Colonic mucosa (tissue), 4 donors: ENCODE measurements at places on chromosomes 6 and 20. TPM values are rescaled to one million over a fixed set of nuclear protein-coding genes. Genes with fewer than 3 reads are reported as not detected.

CALHM5 gene
- total RNA-seq, result 0.37 TPM

DNA sequence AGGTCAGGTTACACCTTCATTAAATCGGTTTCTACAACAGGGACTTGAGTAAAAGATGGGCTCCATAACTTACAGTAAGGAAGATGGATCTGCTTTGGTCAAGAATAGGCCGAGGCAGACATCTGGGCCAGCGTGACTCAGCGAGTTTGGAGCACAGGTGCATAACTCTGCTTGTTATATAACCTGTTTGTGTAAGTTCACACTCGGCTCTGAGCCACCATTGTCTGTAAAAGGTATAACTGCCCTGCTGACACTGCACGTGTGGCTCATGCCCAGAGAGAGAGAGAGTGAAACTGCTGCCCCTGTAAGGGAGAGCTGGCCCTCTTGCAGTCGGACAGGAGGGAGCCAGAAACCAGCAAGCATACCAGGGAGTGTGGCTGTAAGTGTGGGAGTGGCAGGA lies 737.9 kb upstream of the SLC35B3 start:
- DNase-seq, result no peak
- H3K4me1 ChIP-seq, result no peaks in the 10 kb centered on the region
- no peaks in the 10 kb centered on the region for H3K27me3 ChIP-seq
- H3K4me3 ChIP-seq, result no peak overlapping the region

DNA sequence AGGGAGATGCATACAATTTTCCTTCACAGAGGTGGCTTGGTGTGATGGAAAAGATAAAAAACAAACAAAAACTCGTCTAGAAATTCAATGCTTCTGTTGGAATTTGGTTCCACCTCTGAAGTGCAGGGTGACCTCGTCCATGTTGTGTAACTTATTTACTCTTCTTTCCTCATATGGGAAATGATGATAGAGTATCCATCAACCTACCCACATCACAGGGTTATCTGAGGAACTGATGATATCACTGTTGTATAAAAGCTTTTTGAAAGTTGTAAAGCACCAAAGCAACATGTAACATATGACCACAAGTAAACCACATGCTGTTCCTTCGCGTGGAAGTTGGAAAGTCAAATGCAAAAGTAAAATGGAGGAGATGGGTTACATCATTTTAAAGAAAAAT lies 212.0 kb upstream of the SGK1 start:
- H3K27ac ChIP-seq, result no peak overlapping the region
- H3K4me1 ChIP-seq, result no peaks in the 10 kb centered on the region
- no peak overlapping the region for H3K4me3 ChIP-seq
- no peaks in the 10 kb centered on the region for H3K27me3 ChIP-seq
- DNase-seq, result no peak

SLC44A4 gene
- total RNA-seq, result 546 TPM

SIRPG gene
- 0.61 TPM for total RNA-seq

GRCh38 chr6:132763269-132763668 lies 5.6 kb upstream of the VNN2 start:
- no peaks in the 10 kb centered on the region for H3K4me1 ChIP-seq
- H3K27me3 ChIP-seq, result no peaks in the 10 kb centered on the region
- no peak overlapping the region for H3K27ac ChIP-seq
- peak; percentile 25 for DNase-seq
- H3K4me3 ChIP-seq, result no peak overlapping the region

TXLNB gene
- 0.29 TPM for total RNA-seq

GRCh38 chr6:36364669-36365479 lies 22.6 kb downstream of the ETV7 start:
- no peaks in the 10 kb centered on the region for H3K27me3 ChIP-seq
- no peaks in the 10 kb centered on the region for H3K36me3 ChIP-seq
- H3K4me1 ChIP-seq, result no peaks in the 10 kb centered on the region
- H3K27ac ChIP-seq, result no peak overlapping the region
- H3K4me3 ChIP-seq, result no peak overlapping the region

GRCh38 chr6:1383729-1384548 lies 5.4 kb upstream of the FOXF2 start:
- peak overlapping the region; percentile 66 for H3K27ac ChIP-seq
- H3K4me3 ChIP-seq, result peak overlapping the region; percentile 6
- peaks cover 94% of the 10 kb centered on the region for H3K27me3 ChIP-seq
- no peak for DNase-seq
- peaks cover 3% of the 10 kb centered on the region for H3K4me1 ChIP-seq
- no peaks in the 10 kb centered on the region for H3K36me3 ChIP-seq

OLIG3 gene
- not detected for total RNA-seq

ABHD16B gene
- total RNA-seq, result not detected

DNA sequence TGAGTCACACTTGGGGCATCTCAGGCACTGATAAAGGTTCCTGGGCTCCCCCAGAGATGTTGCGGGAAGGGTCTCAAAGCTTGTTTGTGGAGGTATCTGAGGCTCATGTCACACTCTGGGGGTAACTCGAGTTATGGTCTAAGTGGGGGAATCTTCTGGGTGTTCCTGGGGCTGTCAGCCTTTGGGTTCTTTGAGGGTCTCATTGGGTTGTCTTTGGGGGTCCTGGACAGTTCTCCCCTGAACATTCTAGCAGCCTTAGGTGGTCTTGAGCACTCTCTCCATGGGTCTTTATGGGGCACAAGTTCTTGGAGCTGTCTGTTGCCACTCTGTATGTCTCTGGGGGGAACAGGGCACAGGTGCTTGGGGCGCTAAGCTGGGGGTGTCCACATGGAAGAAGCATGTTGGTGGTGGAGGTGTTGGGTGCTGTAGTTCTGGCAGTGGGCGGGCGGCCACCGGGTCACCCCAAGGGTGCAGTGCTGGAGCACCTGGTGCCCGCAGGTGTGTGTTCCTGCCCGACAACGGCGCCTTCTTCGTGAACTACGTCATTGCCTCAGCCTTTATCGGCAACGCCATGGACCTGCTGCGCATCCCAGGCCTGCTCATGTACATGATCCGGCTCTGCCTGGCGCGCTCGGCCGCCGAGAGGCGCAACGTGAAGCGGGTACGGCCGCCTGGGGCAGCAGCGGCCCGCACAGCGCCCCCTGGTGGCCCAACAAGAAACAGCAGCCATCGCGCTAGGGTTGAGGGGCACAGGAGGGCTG lies 7.1 kb upstream of the CAPN11 start:
- DNase-seq, result peak; percentile 77
- H3K4me1 ChIP-seq, result no peaks in the 10 kb centered on the region
- no peak overlapping the region for H3K4me3 ChIP-seq
- H3K27me3 ChIP-seq, result no peaks in the 10 kb centered on the region
- no peaks in the 10 kb centered on the region for H3K36me3 ChIP-seq
- H3K27ac ChIP-seq, result no peak overlapping the region

- DNase-seq, result no peak
- H3K27ac ChIP-seq, result no peak overlapping the region
- H3K4me1 ChIP-seq, result no peaks in the 10 kb centered on the region
- no peaks in the 10 kb centered on the region for H3K27me3 ChIP-seq
- H3K36me3 ChIP-seq, result peaks cover 4% of the 10 kb centered on the region
- H3K4me3 ChIP-seq, result no peak overlapping the region
Observed at GRCh38 chr6:25472306-25472705, 179.7 kb upstream of the SCGN start.

GRCh38 chr6:150320442-150320841 lies 48.4 kb upstream of the IYD start:
- H3K4me1 ChIP-seq, result no peaks in the 10 kb centered on the region
- H3K36me3 ChIP-seq, result no peaks in the 10 kb centered on the region
- no peak overlapping the region for H3K27ac ChIP-seq
- no peak for DNase-seq
- no peak overlapping the region for H3K4me3 ChIP-seq

DNA sequence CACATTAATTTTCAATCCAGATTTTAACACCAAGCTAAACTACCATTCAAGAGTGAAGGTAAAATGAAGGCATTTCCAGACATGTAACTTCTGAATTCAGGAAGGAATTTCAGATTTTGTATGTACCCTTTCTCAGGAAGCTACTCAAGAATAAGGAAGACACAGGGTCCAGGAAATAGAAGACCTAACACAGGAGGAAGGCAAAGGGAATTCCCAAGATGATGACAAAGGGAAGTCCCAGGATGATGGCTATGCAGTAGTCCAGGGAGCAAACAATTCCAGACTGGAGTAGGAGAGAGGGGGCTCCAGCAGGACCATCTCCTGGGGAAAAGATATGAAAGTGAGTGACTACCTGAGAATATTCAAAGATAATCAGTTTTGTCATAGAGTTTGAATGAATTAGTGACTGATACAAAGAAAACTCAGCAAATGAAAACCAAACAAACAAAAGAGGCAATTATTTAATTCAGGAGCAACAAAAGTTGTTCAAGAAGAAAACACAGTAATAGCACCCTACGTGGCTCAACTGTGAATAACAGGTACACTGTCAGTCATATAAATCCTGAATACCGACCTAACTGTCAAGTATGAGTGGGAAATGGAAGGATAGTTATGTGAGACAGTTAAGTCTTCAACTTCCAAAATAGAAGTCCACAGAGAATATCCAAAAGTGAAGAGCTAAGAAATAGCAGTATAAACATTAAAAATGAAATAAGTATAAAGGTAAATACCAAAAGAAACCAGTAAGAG lies 4.0 kb downstream of the RNF24 start:
- H3K27me3 ChIP-seq, result no peaks in the 10 kb centered on the region
- no peaks in the 10 kb centered on the region for H3K36me3 ChIP-seq
- no peak overlapping the region for H3K4me3 ChIP-seq
- no peak for DNase-seq
- peak overlapping the region; percentile 18 for H3K27ac ChIP-seq

GHRH gene
- total RNA-seq, result not detected

ADGRF5 gene
- total RNA-seq, result 3.3 TPM

DNA sequence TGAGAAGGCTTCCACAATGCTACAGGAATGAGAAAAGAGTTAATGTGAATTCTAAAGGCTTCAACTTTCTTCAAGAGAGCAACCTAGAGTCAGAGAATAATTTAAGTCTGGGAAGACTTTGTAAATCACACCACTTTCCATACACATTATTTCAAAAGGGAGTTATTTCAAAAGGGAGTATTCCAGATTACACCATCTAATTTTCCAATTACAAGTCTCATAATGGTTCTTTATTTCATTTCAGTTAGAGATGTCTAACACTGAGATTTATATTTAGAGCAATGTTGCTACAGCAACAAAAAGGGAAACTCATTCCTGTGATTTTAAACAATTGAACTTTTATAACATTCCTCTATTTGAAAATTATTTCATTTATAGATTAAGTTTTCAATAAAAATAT lies 98.8 kb upstream of the DST start:
- H3K36me3 ChIP-seq, result no peaks in the 10 kb centered on the region
- peaks cover 5% of the 10 kb centered on the region for H3K4me1 ChIP-seq

DNA sequence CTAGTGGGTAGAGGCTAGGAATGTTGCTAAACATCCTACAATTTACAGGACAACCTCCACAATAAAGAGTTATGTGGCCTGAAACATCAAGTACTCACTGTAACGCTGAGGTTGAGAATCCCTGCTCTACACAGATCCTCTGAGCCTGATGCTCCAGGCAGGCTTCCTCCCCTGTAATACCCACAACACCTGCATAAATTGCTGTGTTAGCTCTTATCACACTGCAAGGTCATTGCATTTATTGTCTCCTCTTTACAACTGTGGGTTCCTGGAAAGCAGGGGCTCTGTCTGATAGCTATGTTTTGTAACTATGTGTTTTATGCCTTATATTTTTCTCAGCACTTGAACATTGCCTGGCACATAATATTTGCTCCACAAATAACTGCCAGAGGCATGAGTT lies 11.6 kb downstream of the RPP21 start:
- no peak overlapping the region for H3K27ac ChIP-seq
- H3K4me1 ChIP-seq, result no peaks in the 10 kb centered on the region
- no peak overlapping the region for H3K4me3 ChIP-seq
- H3K36me3 ChIP-seq, result no peaks in the 10 kb centered on the region

ABHD16A gene
- total RNA-seq, result 56.8 TPM

DNA sequence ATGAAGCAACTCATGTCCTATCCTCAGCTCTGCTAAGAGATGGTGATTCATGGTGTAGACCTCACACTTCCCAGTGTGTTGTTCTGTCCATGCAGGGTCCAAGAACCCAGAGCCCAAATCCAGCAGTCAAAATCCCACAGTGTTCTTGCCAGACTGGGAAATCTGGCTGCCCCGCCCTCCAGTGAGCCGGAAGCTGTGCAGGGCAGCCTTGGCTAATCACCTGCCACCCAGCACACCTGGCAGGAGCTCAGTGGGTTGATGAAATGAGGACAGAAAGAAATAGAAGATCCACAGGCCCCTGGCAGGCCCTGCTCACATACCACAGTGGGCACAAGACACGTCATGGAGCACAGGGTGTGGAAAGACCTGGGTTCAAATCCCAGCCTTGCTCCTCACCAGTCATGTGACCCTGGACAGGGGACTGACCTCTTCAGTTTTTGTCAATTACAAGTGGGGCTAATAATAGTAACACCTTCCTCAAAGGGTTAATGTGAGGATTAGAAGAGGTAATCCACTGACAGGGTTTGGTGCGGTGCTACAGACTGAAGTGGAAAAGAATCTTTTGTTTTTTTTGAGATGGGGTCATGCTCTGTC lies 13.6 kb upstream of the GUCA1A start:
- no peaks in the 10 kb centered on the region for H3K4me1 ChIP-seq
- H3K27ac ChIP-seq, result no peak overlapping the region
- no peak overlapping the region for H3K4me3 ChIP-seq
- H3K36me3 ChIP-seq, result no peaks in the 10 kb centered on the region

DNA sequence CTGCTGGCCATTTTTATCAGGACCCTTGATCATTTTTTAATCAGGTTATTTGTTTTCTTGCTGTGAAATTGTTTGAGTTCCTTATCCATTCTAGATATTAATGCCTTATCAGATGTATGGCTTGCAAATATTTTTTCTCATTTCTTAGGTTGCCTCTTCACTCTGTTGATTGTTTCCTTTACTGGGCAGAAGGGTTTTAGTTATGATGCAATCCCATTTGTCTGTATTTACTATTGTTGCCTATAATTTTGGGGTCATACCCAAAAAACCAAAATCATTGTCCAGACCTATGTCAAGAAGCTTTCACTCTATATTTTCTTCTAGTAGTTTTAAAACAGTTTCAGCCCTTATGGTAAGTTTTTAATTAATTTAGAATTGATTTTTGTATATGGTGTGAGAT lies 172.5 kb downstream of the SLC24A3 start:
- no peaks in the 10 kb centered on the region for H3K36me3 ChIP-seq
- no peaks in the 10 kb centered on the region for H3K4me1 ChIP-seq
- no peak overlapping the region for H3K27ac ChIP-seq
- DNase-seq, result no peak
- no peaks in the 10 kb centered on the region for H3K27me3 ChIP-seq
- no peak overlapping the region for H3K4me3 ChIP-seq

GRCh38 chr20:11484479-11484878 lies 433.2 kb upstream of the BTBD3 start:
- no peaks in the 10 kb centered on the region for H3K36me3 ChIP-seq
- no peaks in the 10 kb centered on the region for H3K4me1 ChIP-seq
- H3K27me3 ChIP-seq, result no peaks in the 10 kb centered on the region
- H3K4me3 ChIP-seq, result no peak overlapping the region
